ENCODE measurements at places on chromosomes 1 and 21. TPM values are rescaled to one million over a fixed set of nuclear protein-coding genes. Genes with fewer than 3 reads are reported as not detected.

NES gene
- total RNA-seq = under 0.01 TPM

PRR9 gene
- total RNA-seq = not detected

RHD gene
- total RNA-seq = under 0.01 TPM

CSMD2 gene
- not detected for total RNA-seq

SPATA45 gene
- total RNA-seq = not detected

PLEKHA6 gene
- total RNA-seq = 1.6 TPM

PRDM15 gene
- total RNA-seq = 13.5 TPM

Measured in hematopoietic multipotent progenitor cell (in vitro differentiated cells).